ENCODE measurements at places on chromosomes 4 and X. TPM values are rescaled to one million over a fixed set of nuclear protein-coding genes. Genes with fewer than 3 reads are reported as not detected.

The NPY1R gene
- not detected for total RNA-seq

The CXCL11 gene
- not detected for total RNA-seq

The LPAR4 gene
- total RNA-seq, result not detected

The CLCN4 gene
- total RNA-seq, result not detected

The MAGEB3 gene
- not detected for total RNA-seq

The RNF212 gene
- total RNA-seq, result 0.65 TPM

The RELL1 gene
- total RNA-seq, result 30.7 TPM

The CLDN34 gene
- total RNA-seq, result not detected

The RASL11B gene
- 0.19 TPM for total RNA-seq

The EMCN gene
- not detected for total RNA-seq

The MAGEA6 gene
- not detected for total RNA-seq

The AMBN gene
- total RNA-seq, result not detected

The SAP30 gene
- 15.1 TPM for total RNA-seq

The POU4F2 gene
- not detected for total RNA-seq

The TCEAL5 gene
- not detected for total RNA-seq

The PPP3CA gene
- 33.9 TPM for total RNA-seq

The PCYT1B gene
- 0.07 TPM for total RNA-seq

The YY2 gene
- total RNA-seq, result 1.8 TPM

The NLGN4X gene
- total RNA-seq, result not detected

The CTAG2 gene
- total RNA-seq, result not detected

The AVPR2 gene
- not detected for total RNA-seq

The SHROOM3 gene
- not detected for total RNA-seq

The FAM149A gene
- total RNA-seq, result 0.88 TPM

Measured in activated naive CD4-positive, alpha-beta T cell treated with anti-CD3 and anti-CD28 coated beads, Interleukin-2, amount 10 ng/mL, durations not matched to agents 5 hours and 36 hours (primary cell).